ENCODE measurements at places on chromosomes 7 and 10.

- peak; percentile 65 for DNase-seq
Measured at GRCh38 chr10:5550621-5551530, 26.1 kb downstream of the CALML3 start.

GRCh38 chr7:156147104-156147503, 334.8 kb upstream of the SHH start:
- DNase-seq, result no peak

GRCh38 chr10:3056280-3057037, 10.9 kb upstream of the PFKP start:
- no peak for DNase-seq

- no peak for DNase-seq
Measured at GRCh38 chr7:155093596-155093995, 23.5 kb downstream of the HTR5A start.

- DNase-seq, result no peak
Measured at GRCh38 chr7:43677864-43678263, 51.5 kb downstream of the COA1 start.

DNA sequence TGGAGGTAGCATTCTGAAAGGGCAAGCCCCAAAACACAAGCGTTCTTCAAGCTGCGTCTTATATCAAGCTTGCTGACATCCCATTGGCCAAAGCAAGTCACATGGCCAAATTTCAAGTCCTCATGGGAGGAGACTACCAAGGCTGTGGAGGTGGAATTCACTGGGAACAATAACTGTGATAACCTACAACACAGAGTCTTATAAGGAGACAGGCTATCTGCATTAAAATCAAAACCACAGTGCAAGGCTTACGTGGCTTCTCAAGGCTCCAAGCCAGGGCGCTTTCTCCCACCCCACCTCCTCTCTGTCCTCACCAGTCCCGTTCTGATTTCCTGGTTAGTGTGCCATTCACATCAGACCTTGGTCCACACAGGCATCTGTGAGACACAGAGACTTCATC, 39.4 kb downstream of the ADRB1 start:
- DNase-seq, result no peak

DNA sequence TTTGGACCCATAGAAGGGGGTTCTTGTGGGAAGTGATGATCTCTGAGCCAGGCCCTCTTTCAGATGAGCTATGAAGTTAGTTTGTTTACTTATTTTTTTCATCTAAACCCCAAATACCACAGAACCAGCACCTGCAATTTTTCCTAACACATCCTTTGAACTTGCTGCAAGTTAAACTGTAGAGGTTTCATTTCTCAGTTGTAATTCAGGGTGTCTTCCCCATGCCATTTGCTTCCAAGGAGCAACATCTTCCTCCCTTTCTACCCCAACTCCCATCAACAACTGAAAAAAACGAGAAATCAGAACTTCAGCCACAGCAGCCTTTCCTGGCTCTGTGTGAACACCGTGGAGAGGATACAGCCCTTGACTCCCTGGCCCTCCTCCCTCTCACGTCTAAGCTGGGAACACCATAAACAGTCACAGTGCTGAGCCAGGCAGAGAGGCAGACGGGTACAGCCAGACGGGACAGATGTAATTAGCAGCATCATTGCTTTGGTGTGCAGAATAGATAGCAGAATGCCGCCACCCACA, 63.6 kb downstream of the RGS10 start:
- no peak for DNase-seq

DNA sequence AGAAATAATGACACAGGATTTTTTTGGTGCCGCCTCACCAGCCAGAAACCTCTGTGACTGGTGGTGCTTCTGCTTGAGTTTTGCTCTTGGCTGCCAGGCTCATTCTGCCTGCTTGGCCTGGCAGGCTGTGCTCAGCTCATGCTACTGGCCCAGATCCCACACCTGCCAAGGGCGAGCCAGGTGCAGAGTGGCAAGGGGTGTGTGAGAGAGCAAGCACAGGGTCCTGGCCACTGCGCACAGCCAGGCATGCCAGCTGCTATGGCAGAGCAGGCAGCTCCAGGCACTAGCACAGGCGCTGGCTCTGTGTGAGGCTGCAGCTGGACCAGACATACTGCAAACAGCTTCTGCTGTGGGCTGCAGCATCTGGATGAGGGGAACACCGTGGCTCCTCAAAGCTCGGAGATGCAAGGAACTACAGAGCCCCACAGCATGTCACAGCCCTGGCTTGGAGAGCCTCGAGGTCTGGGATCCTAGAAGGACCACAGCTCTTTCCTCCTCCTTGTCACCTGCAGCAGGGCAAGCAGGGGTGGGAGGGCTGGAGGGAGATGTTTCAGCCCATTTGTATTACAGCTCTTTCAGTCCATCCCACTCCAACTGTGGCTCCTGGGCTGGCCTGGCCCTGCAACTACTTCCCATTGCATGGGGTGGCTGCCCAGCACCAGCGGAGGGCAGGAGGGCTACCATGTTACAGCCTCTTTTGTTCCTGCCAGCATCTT, 313.4 kb upstream of the SEMA3C start:
- DNase-seq, result peak; percentile 94

GRCh38 chr10:4883079-4883739, 57.2 kb downstream of the AKR1E2 start:
- DNase-seq, result no peak

DNA sequence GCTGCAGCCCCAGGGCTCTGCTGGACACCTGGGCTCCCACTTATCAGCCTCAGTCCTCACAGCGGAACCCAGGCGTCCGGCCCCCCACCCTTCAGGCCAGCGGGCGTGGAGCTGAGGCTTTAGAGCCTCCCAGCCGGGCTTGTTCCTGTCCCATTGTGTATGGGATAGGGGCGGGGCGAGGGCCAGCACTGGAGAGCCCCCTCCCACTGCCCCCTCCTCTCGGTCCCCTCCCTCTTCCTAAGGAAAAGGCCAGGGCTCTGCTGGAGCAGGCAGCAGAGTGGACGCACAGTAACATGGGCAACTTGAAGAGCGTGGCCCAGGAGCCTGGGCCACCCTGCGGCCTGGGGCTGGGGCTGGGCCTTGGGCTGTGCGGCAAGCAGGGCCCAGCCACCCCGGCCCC, 2.7 kb downstream of the NOS3 start:
- DNase-seq, result no peak

GRCh38 chr7:15967551-15967950, 281.1 kb upstream of the MEOX2 start:
- no peak for DNase-seq

GRCh38 chr10:69360485-69361302, 56.0 kb downstream of the TACR2 start:
- no peak for DNase-seq

GRCh38 chr7:11216276-11216675, 242.6 kb downstream of the PHF14 start:
- DNase-seq, result no peak

- no peak for DNase-seq
Measured at GRCh38 chr7:49295146-49295545, 370.8 kb downstream of the CDC14C start.

DNA sequence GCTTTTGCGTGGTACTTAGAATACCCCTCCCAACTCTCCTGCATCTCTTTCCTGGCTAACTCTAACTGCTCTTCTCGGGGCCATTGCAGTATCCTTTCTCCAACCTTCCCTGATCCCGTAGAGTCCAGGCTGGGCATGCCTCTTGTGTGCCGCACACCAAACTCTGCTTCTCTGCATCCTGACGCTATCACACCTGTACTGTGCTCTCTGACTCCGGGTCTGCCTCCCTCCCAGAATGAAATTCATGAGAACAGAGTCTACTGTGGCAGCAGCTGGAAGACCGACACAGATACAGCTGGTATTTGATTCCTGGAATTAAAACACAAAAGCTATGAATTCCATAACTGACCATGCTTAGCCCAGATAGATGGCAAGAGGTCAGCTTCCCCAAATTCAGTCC, 60.9 kb downstream of the C10orf67 start:
- no peak for DNase-seq

DNA sequence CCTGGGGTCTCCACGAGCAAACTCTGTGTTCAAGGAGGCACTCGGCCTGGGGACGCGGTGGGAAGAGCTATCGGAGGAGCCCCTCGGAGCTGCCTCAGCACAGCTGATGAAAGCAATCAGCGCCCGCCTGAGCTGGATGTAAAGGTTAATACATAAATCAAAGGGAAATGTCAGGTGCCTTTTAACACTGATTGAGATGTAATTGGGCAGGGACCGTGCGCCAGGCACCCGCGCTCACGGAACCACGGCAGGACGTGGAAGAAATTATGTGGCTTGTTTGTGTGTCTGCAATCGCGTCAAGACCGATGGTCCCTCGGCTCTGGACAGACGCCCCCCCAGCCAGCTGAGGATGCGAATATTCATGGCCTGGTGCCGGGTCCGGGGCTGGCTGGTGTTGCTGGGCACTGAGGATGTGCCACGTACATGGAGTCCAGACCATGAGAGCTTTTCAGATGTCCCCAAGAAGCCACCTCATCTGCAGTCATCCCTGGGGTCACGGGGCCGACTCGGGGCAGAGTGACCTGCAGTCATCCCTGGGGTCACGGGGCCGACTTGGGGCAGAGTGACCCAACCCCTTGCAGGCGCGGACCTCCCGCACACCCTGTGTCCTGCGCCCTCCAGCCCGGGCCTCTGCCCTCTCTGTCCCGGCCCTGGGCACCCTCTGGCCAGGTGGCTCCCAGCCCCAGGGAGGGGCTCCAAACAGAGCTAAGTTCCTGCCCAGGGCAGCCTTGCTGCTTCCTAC, 15.6 kb downstream of the FOXL3 start:
- no peak for DNase-seq

- DNase-seq, result no peak
Measured at GRCh38 chr7:2542916-2543871, 12.1 kb downstream of the BRAT1 start.

GRCh38 chr7:22356701-22357310, at the start of gene RAPGEF5:
Gene RAPGEF5, minus strand, starts transcription at chr7:22357154. Its CDS starts 94 bp downstream, at chr7:22357060.
- DNase-seq, result peak; percentile 66

DNA sequence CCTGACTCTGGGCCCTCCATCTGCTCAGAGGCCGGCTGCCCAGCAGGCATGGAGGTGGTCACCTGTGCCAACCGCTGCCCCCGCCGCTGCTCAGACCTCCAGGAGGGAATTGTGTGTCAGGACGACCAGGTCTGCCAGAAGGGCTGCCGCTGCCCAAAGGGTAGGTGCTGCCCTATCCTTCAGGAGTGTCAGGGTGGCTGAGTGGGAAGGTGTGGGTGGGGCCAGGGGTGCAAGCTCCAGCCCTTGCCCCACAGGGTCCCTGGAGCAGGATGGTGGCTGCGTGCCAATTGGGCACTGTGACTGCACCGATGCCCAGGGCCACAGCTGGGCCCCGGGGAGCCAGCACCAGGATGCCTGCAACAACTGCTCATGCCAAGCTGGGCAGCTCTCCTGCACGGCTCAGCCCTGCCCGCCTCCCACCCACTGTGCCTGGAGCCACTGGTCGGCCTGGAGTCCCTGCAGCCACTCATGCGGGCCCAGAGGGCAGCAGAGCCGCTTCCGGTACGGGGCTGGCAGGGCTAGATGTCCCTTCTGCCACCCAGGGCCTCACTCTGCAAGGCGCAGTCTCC, 17.5 kb upstream of the ZNF862 start:
- no peak for DNase-seq

DNA sequence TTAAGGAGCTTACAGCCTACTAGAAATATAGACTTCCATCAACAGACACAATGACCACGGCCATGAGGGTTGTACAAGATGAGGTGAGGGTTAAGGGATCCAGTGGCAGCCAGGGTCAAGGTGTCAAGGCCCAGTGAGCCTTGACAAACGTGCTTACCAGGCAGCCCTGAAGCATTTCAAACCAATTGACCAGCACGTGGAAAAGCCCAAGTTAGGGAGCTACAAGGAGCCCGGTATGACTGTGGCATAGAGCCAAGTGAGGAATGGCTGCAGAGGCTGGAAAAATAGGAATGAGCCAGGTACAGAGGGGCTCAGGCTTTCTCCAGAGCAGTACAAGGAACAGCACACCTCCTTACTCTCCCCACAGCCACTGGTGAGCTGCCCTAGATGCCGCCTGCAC, 12.7 kb downstream of the AFAP1L2 start:
- DNase-seq, result no peak

- DNase-seq, result no peak
Measured at GRCh38 chr10:127196282-127197153, at the start of gene INSYN2A. Gene INSYN2A, minus strand, starts transcription at chr10:127196591. Its CDS starts 20,196 bp downstream, at chr10:127176395.

GRCh38 chr10:110641256-110641655, 2.9 kb upstream of the RBM20 start:
- no peak for DNase-seq

DNA sequence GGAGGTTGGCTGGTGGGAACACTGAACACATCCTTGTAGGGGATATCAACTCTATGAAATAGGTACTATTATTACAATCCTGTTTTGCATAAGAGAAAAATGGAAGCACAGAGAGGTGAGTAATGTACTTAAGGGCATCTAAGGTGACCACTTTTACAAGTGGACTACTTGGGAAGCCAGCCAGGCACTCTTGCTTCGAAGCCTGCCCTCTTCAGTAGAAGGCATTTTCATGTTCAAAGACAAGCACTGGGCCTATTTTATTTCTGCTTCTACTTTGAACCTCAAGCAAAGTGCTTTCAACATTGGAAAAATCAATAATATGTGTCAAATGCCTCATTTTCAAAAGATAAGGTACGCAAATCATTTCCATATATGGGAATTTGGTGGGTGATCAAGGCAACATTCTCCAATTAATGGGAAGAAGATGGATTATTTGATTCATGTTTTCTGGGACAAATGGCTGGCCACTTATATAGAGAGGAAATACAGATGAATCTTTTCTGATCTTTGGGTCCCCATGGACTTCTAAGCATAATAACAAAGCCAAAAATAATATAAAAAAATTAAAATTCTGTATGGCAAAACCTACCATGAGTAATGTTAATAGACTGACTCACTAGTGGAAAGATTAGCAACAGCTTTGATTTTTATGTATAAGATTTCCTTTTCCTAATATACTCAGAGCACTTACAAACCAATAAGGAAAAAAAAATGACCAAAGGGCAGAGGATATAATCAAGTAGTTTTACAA, 270.2 kb downstream of the FRMD4A start:
- DNase-seq, result no peak

GRCh38 chr7:25707768-25708620, 444.0 kb upstream of the NFE2L3 start:
- DNase-seq, result no peak

GRCh38 chr7:155796381-155797261, 15.6 kb downstream of the SHH start:
- peak; percentile 45 for DNase-seq

DNA sequence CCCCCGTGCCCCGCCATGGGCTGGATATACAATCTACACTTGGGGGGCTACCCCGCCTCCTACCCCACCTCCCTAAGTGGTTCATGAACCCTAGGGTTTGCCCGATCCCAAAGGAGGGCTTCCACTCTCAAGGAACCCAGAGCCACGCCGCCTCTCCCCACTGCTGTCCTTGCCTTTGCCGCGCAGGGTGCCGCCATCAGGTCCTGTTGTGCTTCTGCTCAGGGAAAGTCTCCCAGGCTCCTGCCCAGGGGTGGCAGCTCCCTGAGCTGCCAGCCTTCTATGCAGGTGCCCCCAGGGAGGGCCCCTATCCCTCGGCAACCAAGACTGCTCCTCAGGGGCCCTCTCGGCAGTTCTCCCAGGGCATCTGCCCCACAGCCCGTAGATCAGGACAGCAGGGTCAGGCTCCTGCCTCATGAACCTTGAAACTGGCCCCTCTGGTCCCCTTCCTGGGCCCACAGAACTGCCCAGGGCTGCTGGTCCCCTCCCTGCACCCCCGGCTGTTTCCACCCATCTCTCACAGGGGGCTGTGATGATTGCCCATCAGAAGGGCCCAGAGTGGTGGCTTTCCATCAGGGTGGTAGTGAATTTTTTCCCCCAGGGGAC, 13.0 kb upstream of the PCBD1 start:
- DNase-seq, result no peak
